Activated T-cell treated with anti-CD3 and anti-CD28 coated beads, Interleukin-2, amount 50 U/mL, for 48 hours (primary cell): ENCODE measurements at places on chromosomes 3 and 15.

- DNase-seq: no peak
Observed at GRCh38 chr3:25679166-25679565, 14.5 kb upstream of the TOP2B start.

DNA sequence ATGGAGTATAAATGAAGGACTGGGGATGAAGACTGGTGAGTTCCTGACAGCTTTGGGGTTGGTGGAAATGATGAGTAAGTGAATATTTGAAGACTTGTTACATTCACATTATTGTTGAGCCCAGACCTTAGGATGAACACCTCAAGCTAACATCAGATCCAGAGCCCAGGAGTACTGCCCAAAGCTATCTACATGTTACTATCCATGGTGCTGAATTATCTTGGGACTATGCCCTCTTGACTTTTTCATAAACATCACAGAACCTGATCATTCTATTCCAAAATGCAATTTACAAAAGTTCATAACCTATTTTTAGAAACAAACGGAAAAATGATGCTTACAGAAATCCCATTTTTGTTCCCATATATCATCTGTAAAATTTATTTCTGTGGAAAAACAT lies 613.3 kb downstream of the TUSC7 start:
- DNase-seq: no peak

DNA sequence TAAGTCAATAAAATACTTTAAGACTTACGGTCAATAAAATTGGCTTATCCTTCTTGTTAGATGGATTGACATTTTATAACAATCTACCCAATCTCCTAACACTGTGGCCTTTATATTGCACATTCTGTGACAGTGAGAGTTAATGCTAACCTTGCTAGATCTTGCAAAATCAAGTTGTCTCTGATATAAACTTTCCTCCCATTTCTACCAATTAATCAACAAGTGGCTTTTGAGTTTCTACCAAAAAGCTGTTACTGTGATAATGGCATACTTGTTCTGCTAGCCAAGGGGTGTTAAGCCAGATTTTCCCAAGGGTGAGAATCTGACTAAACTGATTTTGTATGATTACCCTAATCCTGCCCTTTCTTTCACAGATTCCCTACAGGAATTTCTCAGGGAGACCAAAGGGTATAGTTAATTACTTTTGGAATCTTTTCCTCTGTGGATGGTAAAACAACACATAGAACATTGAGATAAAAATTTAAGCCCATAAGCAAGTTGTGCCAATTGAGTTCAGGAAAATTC lies 174.1 kb upstream of the SUCLG2 start:
- DNase-seq: no peak

DNA sequence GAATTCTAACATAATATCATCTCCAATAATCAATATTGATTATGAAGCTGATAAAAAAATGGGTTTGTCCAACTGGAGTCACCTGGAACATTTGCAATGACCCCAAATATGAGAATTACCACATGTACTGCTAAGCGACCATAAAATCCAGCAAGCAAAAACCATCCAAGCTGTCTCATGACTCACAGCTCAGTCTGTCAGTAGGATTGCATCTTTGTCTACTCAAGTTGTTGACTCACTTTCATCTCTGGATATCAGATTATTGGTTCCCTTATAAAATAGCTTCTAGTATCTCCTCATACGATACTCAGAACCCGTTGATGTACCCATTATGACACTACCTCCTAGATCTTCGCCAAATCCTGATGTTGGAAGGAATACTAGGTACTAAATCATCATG lies 209.8 kb upstream of the ATP11B start:
- no peak for DNase-seq

GRCh38 chr3:71441925-71442651 lies 141.4 kb downstream of the FOXP1 start:
- DNase-seq: no peak

DNA sequence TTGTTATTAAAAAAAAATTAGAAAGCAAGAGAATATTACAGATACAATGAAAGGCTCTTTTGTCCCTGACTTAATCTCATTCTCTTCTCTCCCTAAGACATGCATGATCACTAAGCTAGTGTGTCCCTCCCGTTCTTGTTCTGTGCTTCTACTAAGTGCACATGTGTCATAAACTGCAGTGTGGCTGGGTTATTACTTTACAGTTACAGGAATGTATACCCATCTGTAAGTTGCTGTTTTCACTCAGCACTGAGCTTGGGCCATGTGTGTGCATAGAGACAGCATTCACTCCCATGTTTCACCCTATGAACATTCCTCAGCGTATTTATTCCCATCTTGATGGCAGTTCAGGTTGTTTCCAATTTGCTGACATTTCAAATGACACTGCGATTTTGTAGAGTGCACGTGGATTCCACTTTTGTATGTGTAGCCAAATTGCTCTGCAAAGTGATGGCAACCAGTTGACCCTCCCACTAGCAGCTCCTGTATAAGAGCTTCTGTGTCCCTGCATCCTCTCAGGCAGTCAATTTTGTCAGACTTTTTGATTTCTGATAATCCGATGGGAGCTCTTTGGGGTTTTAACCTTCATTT lies 145.8 kb upstream of the UBE2E1 start:
- no peak for DNase-seq

DNA sequence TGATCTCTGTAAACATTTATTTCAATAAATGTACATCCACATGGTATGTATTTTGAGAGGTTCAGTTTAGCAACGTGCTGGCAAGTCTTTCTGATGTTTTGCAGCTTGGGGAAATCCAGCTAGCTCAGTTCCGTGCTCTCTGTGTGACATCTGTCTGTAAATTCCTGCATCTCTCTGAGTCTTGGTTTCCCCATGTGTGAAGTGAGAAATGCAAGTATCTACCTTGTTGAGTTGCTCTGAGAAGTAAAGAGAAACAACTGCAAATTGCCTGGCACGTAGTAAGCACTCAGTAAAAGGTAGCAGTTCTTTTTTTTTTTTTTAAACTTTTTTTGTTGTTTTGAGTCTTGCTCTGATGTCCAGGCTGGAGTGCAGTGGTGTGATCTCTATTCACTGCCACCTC lies 30.2 kb upstream of the MORF4L1 start:
- no peak for DNase-seq

DNA sequence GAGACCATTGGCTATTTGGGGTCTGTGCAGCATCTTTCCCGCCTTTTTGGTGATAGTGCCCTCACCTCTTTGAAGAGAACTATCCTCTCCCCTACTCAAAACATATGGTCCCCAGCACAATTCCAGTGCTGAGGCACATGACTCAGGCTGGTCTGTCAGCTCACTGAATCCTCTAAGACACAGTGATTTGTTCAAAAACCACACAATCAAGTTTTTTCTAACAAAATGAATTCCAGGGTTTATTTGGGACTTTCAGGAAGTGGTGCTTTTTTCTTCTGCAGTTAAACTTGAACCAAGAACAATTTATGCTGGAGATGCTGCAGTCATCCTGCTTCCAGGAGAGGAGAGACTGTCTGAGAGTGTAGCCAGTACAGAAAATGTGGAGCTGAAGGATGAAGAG lies 142.5 kb upstream of the LMCD1 start:
- DNase-seq: no peak

DNA sequence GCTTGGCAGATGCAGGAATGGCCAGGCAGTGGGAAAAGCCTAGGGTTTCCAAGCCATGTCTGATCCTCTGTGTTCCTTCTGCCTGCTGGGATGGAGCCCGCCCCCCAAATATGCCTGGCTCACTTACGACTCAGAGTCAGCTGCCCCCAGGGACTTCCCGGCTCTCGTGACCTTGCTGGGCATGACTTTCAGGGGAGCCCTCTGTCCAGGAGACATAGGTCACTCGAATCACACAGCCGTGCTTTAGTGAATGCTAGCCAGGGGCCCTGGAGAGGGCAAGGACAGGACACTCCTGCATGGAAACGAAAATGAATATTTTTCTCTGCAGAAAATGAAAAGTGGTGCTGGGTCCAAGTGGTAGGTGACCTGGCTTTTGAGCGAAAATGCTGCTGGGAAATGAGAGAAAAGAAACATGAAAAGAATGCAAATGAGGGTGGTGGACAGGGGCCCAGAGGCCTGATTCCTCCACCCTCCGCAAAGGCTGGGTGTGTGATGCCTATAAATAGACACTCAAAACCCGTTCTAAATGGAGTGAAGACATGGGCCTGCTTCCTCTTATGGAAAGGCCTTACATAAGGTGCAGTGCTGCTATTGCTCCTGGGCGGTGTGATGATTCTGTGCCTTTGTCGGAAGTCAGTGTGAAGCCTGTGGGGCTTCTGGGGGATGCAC lies 107.4 kb downstream of the APBA2 start:
- DNase-seq: no peak

DNA sequence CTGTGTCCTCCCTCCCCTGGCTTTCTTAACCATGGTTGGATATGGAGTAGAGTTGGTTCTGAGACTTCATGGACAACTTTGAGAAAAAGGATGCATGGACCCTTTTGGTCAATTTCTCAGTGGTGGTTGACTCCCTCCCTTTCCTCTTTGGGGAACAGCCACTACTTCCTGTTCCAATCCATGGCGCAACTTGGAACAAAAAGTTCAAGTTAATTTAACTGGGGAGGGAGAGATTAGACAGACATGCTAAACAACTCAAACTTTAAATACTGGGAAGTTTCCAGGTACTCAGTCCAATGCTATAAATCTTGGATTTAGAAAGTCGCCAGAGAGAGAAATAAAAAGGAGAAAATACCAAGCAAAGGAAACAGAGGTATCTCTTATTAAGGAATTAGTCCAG lies 202.2 kb downstream of the PDZRN3 start:
- DNase-seq: no peak

- DNase-seq: peak; percentile 56
Observed at GRCh38 chr15:85329561-85330422, 50.6 kb upstream of the AKAP13 start.

- no peak for DNase-seq
Observed at GRCh38 chr3:2931265-2931664, 178.9 kb downstream of the IL5RA start.

- DNase-seq: no peak
Observed at GRCh38 chr15:77507143-77507897, 86.6 kb downstream of the HMG20A start.

GRCh38 chr3:120326784-120327183 lies 22.4 kb downstream of the LRRC58 start:
- no peak for DNase-seq

GRCh38 chr15:58459560-58459959 lies 27.8 kb downstream of the LIPC start:
- DNase-seq: no peak

- no peak for DNase-seq
Observed at GRCh38 chr3:125289429-125289981, 77.0 kb upstream of the SLC12A8 start.

GRCh38 chr15:39304201-39304841 lies 276.6 kb upstream of the THBS1 start:
- DNase-seq: no peak

DNA sequence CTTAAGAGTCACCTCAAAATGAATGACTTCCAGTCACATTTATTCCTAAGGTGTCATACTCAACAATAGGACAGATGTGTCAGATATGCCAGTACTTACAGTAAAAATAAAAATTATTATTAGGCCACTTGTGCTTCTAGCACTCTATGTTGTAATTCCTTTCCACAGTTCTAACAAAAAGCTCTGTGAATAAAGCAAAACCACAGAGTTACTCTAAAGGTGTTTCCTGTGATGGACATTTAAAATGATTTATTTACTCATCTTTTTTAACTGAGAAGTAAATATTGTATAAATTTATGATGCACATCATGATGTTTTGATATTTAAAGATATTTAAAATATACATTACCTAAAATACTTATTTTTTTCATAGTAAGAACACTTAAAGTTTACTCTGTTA lies 13.9 kb upstream of the GOLGA8B start:
- no peak for DNase-seq

GRCh38 chr3:187382609-187383151 lies 14.5 kb downstream of the RTP4 start:
- no peak for DNase-seq

- DNase-seq: no peak
Observed at GRCh38 chr3:194365526-194365925, 4.0 kb downstream of the LRRC15 start.

- no peak for DNase-seq
Observed at GRCh38 chr3:21256932-21257331, 494.1 kb downstream of the ZNF385D start.

DNA sequence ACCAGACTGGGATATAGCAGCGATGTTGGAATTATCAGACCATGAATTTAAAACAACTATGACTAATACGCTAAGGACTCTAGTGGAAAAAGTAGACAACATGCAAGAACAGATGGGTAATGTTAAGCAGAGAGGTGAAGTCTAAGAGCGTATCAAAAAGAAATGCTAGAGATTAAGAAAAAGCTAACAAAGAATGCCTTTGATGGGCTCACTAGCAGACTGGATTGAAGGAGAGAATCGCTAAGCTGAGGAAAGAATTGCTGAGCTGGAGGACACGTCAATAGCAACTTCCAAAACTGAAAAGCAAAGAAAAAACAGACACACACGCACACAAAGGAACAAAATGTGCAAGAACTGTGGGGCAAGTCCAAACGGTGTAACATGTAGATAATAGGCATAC lies 20.0 kb upstream of the CMTM6 start:
- no peak for DNase-seq
